Dorsolateral prefrontal cortex (tissue), 122 donors: ENCODE measurements at places on chromosomes 12 and 14.

DNA sequence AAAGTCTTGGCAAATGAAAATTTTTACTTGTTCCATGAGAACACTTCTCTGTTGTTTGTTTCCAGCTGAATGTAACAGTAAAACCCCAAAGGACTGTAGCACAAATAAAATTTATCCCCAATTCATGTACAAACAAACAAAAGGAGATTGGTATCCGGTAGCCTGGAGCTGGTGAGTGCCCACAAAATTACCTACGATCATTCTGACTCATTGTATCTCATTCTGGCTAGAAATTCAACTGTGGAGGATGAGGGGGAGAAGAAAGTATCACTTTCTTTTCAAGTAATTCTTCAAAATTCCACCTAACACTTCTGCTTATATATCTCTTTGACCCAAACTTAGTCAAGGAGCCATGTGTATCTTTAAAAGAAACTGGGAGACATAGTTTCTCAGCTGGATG lies 268.5 kb downstream of the ALG10B start:
- DNase-seq = no peak

- no peak for DNase-seq
These were observed 47.8 kb upstream of the RERG start for GRCh38 chr12:15268927-15269552.

DNA sequence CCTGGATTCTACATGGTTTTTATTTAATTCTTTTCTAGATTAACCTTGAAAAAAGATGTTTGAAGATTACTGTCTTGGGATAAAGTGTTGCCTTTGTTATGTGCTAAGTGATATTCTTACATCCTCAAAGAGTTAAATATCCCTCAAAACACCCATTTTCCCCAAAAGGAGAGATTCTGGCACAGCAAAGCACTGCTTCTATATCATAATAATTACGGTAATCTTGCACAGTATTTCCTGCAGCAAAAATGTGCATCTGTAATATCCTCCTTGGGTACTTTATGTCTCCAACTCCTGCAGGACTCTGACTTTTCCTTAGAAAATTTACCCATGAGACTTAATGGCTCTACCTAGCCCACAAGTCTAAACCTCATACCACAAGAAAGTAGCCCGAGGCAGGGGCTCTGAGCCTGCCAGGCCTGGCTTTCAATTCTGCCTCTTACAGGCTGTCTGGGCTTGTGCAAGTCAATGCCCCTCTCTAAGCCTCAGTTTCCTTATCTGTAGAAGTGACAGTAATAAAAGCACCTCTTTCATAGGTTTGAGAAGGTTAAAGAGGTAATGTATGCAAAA lies 45.8 kb downstream of the SVOP start:
- DNase-seq = no peak

DNA sequence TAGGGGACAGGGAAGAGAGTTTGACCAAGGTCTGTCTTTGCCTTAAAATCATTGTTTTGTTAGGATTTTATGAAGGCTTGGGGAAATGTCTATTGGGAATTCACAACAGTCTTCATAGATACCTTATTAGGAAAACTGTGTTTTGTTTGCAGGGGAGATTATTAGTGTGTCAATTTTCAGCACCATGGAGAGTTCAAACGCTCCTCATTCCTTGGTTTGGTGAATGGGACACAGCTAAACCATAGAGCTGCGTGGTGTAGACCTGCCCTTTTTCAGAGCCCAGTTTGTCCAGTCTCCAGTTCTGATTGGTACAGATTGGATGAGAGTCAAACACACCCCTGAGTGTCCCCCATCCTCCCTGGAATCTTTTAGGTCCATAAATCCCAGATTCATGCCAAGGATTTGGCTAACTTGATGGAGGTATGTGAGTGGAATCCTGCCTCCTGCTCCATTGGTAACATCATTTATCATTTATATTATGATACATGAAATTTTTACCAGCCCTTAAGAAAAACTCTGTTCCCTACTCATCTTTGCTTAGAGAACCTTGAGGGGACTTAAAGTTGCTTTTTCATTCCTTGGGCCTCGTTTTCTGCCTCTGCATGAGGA lies 12.0 kb downstream of the NGDN start:
- DNase-seq = no peak

DNA sequence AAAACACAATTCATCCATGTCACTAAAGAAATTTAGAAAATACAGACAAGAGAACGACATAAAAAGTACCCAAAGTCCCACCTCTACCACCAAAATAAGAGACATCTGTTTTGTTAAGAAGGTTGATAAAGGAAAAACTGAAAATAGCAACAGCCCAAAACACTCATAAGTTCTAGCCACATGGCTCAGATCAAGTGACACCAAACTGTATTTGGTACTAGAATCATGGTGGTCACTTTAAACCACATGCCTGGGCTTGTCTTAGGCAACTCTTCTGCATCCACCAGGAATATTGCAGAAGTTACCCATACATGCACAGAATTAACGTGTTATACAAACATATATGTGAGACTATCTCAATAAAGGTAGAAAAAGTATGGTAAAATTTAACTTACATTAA lies 78.2 kb upstream of the GTF2A1 start:
- DNase-seq = no peak

GRCh38 chr12:84463741-84464495 lies 448.7 kb downstream of the SLC6A15 start:
- no peak for DNase-seq

- DNase-seq = no peak
These were observed 10.9 kb downstream of the LRTM2 start for GRCh38 chr12:1830981-1831963.

- no peak for DNase-seq
These were observed 40.5 kb upstream of the LTBP2 start for GRCh38 chr14:74652541-74652940.

DNA sequence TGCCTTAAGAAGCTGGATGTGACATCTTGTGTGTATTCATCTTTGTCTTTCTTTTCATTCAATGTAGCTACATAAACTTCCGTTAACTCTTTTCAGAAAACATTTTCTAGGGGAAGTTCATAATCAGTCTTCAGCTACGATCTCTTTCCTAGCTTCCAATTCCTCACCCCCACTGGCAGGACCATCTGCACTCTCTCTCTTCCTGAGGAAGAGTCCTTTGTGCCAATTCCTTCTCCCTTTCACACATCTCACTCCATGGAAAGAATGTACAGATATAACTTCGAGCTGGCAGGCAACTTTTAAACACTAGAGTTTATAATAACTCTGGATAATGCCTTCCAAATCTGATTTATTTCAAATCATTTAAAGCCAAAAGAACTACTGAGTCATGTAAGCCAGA lies 495.7 kb downstream of the GALC start:
- DNase-seq = no peak

GRCh38 chr12:5514016-5514415 lies 82.1 kb downstream of the NTF3 start:
- no peak for DNase-seq

GRCh38 chr12:83971781-83972180 lies 940.8 kb downstream of the SLC6A15 start:
- no peak for DNase-seq

DNA sequence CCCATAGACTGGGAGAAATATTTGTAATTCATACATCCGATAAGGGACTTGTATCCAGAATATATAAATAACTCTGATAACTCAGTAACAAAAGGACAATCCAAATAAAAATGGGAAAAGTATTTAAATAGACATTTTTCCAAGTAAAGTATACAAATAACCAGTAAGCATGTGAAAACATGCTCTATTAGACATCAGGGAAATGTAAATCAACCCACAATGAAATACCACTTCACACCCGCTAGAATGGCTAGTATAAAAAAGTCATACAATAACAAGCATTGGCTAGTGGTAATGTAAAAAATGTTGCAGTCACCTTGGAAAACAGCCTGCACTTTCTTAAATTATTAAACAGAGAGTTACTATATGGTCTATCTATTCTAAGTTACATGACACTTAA lies 650.7 kb downstream of the C12orf50 start:
- no peak for DNase-seq

- DNase-seq = no peak
These were observed 371.2 kb downstream of the BCL11B start for GRCh38 chr14:98900798-98901197.
